Naive thymus-derived CD4-positive, alpha-beta T cell (primary cell): ENCODE measurements at places on chromosomes 2 and 18. TPM values are rescaled to one million over a fixed set of nuclear protein-coding genes. Genes with fewer than 3 reads are reported as not detected.

GRCh38 chr2:120133572-120134244 lies 89.5 kb downstream of the TMEM185B start:
- no peaks in the 10 kb centered on the region for H3K4me1 ChIP-seq
- H3K36me3 ChIP-seq = peaks cover 12% of the 10 kb centered on the region

DNA sequence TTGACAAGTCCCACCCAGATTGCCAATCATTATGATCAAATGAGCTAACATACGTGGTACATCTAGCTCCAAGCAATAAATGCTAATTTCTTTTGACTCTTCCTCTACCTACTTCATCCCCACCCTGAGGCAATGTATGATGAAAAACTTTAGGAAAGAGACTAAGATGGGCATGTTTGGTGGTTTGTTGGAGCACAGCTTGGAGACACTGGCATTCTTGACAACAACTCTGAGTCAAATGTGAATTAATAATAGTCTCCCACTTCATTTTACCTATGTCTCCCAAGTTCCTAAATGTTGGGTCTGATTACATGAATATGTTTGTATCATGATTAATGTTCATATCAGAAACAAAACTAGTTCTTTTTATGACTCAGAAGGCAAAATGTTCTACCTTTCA lies 36.6 kb downstream of the EXOC6B start:
- H3K36me3 ChIP-seq = no peaks in the 10 kb centered on the region
- DNase-seq = no peak
- H3K27ac ChIP-seq = no peak overlapping the region
- no peak overlapping the region for H3K4me3 ChIP-seq
- H3K4me1 ChIP-seq = no peaks in the 10 kb centered on the region

- H3K36me3 ChIP-seq = no peaks in the 10 kb centered on the region
- no peak for DNase-seq
- no peak overlapping the region for H3K27ac ChIP-seq
- H3K27me3 ChIP-seq = no peaks in the 10 kb centered on the region
These were observed 11.1 kb downstream of the C2orf74 start for GRCh38 chr2:61173116-61173515.

Gene SERPINB10
- not detected for polyA plus RNA-seq

GRCh38 chr2:43082111-43082894 lies 144.1 kb downstream of the ZFP36L2 start:
- no peaks in the 10 kb centered on the region for H3K4me1 ChIP-seq
- no peak for DNase-seq
- H3K36me3 ChIP-seq = no peaks in the 10 kb centered on the region

Gene ADRA2B
- not detected for polyA plus RNA-seq

Gene C1GALT1C1L
- not detected for polyA plus RNA-seq

DNA sequence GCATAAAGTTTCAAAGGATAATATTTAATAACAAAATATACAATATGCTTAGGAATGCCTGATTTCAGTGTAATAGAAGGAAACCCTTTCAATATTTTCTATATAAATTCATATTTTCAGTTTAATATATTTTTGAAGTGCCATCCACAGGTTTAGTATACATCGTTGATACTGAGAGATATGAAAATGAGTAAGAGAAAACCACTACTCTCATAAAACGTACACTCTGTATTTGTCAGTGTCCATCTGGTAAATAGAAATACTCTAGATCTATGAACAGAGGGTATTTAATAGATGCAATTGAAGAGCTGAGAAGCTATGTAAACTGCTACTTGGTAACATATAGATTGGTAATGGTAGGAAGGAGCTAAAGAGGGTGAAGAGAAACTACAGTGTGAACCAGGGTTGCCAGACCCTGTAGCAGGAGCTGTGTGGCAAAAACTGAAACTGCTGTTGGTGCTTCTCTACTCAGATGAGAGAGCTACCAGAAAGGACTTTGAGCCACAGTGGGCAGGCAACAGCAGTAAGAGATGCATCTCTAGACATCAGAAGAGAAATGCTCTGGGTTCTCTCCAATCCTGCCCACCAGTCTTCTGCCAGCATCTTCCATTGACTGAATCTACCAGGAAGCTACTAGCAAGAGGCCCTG lies 187.4 kb downstream of the CCDC102B start:
- no peak overlapping the region for H3K27ac ChIP-seq
- no peaks in the 10 kb centered on the region for H3K4me1 ChIP-seq
- DNase-seq = no peak
- H3K27me3 ChIP-seq = no peaks in the 10 kb centered on the region

DNA sequence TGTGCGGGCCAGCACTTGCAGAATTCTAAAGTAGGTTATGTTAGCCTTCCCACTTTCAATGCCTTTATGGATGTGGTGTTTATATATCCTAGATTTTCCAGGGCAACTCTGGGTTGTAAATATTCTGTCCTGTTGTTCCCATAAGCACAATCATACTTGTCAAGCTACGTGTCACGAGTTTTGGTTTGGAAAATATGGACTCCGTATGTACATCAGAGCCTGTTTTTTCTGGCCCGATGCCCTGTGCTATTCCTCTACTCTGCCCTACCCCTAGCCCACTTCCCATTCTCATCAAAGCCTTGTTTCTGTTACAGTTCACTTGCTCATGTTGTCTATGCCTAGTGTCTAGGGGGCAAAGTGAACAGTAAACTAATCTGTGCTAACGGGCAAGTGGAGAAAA lies 27.0 kb upstream of the ZEB2 start:
- no peaks in the 10 kb centered on the region for H3K36me3 ChIP-seq
- no peak for DNase-seq
- no peak overlapping the region for H3K27ac ChIP-seq
- no peaks in the 10 kb centered on the region for H3K4me1 ChIP-seq

DNA sequence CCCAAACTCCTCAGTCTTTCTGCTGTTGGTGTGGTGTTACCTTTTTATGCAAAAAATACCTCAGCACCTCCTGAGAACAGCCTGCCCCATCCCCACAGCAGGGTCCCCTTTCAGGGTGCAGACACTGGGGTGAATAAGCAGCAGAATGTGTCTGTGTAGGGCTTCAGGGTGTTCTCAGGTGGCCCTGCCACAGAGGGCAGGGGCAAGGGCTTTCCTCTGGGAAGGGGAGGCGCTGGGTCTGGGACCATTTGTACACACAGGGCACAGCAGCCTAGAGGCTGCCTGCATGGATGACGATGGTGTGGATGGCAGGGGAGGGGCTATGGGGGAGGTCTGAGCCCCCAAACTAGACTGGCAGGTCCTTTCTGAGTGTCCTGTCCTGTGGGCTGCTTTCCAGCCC lies 2.6 kb downstream of the HAAO start:
- H3K27ac ChIP-seq = no peak overlapping the region
- H3K4me1 ChIP-seq = no peaks in the 10 kb centered on the region
- H3K36me3 ChIP-seq = no peaks in the 10 kb centered on the region
- H3K4me3 ChIP-seq = no peak overlapping the region
- DNase-seq = no peak
- no peaks in the 10 kb centered on the region for H3K27me3 ChIP-seq

DNA sequence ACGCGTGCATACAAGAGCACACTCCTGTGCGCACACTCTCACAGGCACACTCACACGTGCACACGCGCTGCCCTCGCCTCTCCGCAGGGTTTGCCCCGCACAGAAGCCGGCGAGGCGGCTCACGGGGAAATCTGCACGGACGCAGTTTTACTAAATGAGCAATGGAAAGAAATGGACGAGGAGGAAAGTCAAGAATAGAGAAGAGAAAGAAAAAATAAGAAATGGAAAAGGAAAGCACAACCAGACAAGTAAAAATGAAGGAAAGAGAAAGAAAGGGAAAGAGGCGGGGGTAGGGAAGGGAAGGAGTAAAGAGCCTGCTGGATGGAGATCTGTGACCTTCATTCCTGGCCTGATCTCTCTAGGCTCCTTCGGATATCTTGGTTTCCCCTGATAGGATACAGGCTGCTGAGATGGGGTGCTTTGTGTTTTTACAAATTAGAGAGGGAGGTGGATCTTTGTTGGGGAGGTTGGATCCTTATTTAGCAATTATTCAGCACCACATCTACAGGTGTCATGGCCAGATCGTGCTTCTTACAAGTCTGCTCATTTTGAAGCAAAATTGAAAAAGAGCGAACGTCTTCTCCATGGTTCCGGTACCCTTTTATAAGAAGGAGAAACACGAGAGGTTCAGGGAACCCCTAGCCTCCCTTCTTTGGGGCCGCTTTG lies 693 bp upstream of the LRP2 start:
- H3K4me1 ChIP-seq = peaks cover 11% of the 10 kb centered on the region
- H3K27ac ChIP-seq = no peak overlapping the region
- no peak for DNase-seq
- H3K27me3 ChIP-seq = peaks cover 15% of the 10 kb centered on the region

Gene CROCC2
- not detected for polyA plus RNA-seq

Gene SKOR2
- not detected for polyA plus RNA-seq

Gene DTNA
- not detected for polyA plus RNA-seq

DNA sequence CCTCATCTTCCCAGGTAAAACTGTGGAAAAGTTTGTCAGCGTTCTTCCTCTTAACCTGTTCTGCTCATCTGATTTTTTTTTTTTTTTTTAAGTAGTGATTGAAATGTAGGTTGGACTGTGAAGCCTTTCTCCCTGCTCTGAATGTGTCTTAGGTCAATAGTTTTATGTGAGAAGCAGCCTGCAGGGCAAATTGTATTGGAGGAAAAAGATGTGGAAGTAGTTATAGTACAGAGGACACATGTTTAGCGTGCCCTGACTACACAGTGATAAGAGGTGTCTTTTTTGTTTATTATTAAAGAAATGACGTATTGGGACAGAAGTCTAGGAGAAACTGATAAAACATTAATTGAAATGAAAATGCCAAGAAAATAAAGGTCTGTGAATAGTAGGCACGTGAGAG lies 1.5 kb downstream of the MTA3 start:
- H3K4me1 ChIP-seq = peaks cover 19% of the 10 kb centered on the region
- H3K36me3 ChIP-seq = no peaks in the 10 kb centered on the region
- no peaks in the 10 kb centered on the region for H3K27me3 ChIP-seq

Gene CYP26B1
- polyA plus RNA-seq = not detected

- H3K36me3 ChIP-seq = no peaks in the 10 kb centered on the region
- peaks cover 12% of the 10 kb centered on the region for H3K27me3 ChIP-seq
- DNase-seq = no peak
- no peak overlapping the region for H3K27ac ChIP-seq
These were observed 495 bp upstream of the ASIC4 start for GRCh38 chr2:219513787-219514186.

DNA sequence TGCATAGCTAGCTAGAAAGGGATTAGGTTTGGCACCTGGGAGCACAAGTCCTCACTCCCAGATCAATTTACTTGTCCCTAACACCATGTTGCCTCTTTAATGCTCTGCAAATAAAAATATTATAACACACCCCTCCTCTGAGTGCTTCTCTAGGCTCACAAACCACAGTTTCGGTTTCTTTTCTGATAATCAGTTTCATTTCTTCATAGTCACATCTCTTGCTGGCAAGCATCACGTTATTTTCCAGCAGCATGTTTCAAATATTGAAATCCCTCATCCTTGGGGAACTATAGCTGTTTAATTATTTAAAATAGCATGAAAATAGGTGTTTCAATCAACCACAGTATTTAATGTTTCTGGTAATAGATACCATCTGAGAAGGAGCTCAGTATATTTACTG lies 13.9 kb upstream of the SMCHD1 start:
- no peaks in the 10 kb centered on the region for H3K27me3 ChIP-seq
- H3K4me3 ChIP-seq = peak overlapping the region; percentile 36
- peak overlapping the region; percentile 83 for H3K27ac ChIP-seq
- H3K36me3 ChIP-seq = no peaks in the 10 kb centered on the region
- DNase-seq = peak; percentile 38
- peaks cover 70% of the 10 kb centered on the region for H3K4me1 ChIP-seq

DNA sequence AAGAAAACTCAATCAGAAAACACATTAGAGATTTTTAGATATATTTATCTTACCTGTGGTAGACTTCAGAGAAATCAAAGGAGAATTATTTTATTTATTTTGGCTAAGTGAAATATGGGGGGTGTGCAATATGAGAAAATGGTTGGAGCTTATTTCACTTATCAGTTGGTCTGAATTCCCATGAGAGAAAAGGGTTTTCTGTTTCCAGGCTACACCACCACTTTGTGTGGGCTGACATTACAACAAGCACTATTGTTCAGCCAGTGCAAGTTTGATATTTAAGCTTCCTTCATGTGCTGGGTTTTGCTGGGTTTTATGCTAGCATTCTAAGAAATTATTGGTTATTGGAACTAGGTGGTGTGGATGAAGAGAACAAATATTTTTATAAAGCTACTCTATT lies 33.5 kb downstream of the RMND5A start:
- DNase-seq = no peak
- no peaks in the 10 kb centered on the region for H3K4me1 ChIP-seq
- H3K27ac ChIP-seq = no peak overlapping the region
- peaks cover 3% of the 10 kb centered on the region for H3K36me3 ChIP-seq

DNA sequence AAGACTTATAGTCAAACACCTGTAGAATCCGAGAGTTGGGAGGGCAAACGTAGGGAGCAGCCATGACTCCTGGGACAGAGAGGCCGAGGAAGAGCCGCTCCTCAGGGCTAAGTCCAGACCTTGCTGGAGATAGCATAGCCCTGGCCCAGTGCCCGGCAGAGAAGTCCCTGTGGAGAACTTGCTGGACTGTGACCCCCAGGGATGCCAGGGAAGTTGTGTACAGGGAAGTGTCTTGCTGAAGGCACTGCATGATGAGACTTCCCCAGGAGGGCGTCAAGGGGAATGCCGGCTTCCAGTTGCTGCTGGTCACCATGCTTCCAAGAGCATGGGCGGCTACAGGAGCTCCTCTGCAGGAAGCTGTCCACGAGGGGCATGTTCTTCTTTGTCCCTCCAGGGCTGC lies 8.6 kb upstream of the CNDP1 start:
- H3K27me3 ChIP-seq = no peaks in the 10 kb centered on the region
- no peak overlapping the region for H3K27ac ChIP-seq
- no peak overlapping the region for H3K4me3 ChIP-seq
- H3K36me3 ChIP-seq = peaks cover 11% of the 10 kb centered on the region
- H3K4me1 ChIP-seq = no peaks in the 10 kb centered on the region

Gene MC2R
- not detected for polyA plus RNA-seq

Gene POTEE
- 0.06 TPM for polyA plus RNA-seq

Gene MAP3K20
- not detected for polyA plus RNA-seq

Gene CCBE1
- polyA plus RNA-seq = not detected

DNA sequence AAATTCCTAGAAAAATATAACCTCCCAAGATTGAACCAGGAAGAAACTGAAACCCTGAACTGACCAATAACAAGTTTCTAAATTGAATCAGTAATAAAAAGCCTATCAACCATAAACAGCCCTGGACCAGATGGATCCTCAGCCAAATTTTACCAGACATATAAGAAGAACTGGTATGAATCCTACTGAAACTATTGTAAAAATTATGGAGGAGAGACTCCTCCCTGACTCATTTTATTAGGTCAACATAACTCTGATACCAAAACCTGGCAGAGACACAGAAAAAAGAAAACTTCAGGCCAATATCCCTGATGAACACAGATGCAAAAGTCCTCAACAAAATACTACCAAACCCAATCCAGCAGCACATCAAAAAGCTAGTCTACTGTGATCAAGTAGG lies 11.3 kb downstream of the NT5C1B start:
- H3K4me1 ChIP-seq = no peaks in the 10 kb centered on the region
- no peak for DNase-seq
- H3K4me3 ChIP-seq = no peak overlapping the region
- no peak overlapping the region for H3K27ac ChIP-seq
- H3K36me3 ChIP-seq = no peaks in the 10 kb centered on the region
